Pulmonary artery endothelial cell (primary cell): ENCODE measurements at places on chromosomes 6 and 20.

DNA sequence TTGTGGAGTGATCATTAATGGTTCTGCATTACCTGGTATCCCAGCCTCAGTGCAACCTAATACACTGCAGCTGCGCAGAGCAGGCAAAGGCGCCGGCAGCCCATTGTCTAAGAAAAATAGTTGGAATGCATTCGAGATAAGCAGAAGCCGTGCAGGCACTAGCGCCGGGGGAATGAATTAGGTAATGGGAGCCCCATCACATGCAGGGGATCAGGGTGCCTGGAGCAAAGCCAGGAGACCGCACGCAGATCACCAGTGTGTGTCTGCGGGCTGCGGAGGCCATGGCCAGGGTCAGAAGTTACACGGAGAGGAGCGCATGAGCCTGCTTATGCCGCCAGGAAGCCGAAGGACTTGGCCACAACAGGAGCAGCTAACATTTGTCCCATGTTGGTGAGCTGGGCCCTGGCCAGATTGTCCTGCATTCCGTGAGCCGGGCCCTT lies 156.8 kb downstream of the DLL1 start:
- DNase-seq, result no peak

DNA sequence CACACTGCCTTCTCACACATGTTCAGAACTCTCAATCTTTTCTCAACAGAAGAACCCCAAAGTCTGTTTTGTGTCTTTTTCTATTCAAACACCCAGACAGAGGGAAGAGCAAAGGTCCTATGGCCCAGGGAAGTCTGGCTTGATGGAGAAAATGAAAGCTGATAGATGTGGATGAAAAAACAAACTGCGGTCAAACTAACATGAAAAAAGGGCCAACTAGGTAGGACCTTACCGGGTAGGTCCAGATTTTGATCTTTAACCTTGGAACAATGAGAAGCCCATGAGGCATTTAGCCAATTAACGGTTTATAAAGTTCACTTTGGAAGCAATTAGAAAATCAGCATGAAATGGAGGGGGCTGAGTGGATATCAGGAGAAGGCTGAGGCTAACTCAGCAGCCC lies 507.7 kb upstream of the SLC35B3 start:
- DNase-seq, result no peak

- DNase-seq, result no peak
Observed at GRCh38 chr6:138971601-138972000, 16.5 kb downstream of the REPS1 start.

- DNase-seq, result no peak
Observed at GRCh38 chr6:4323322-4323721, 187.9 kb upstream of the ECI2 start.

- no peak for DNase-seq
Observed at GRCh38 chr20:33680686-33681085, 5.5 kb downstream of the E2F1 start.

- no peak for DNase-seq
Observed at GRCh38 chr6:12916006-12916405, 199.4 kb downstream of the PHACTR1 start.

DNA sequence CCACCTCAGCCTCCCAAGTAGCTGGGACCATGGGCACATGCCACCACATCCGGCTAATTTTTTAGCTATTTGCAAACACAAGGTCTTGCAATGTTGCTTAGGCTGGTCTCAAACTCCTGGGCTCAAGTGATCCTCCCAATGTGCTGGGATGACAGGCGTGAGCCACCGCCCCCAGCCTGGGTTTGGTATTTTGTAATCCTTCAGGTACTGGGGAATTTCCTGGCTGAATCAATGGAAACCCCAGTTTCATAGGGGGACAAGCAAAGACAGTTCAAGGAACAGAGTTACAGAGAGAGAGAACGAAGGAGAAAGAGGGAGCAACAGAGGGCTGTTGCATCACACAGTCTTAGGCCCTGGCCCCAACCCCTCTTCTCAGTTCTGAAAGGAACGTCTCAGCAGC lies 35.7 kb downstream of the RAB44 start:
- DNase-seq, result no peak
